ENCODE measurements at places on chromosomes 12 and 14.

DNA sequence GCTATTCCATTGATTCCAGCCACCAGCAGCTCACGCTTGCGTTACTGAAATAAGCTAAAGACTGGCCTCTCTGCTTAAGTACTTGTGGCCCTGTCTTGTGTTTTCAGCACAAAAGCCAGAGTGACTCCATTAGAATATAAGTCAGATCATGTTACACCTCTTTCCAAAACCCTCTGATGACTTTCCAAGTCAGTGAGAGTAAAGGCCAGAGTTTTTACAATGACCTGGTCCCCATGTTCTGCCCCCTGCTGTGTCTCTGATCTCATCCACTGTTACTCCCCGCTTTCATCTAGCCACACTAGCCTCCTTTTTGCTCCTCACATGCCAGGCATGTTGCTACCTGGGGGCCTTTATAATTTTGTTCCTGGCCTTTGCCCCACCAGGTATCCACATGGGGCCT lies 6.9 kb upstream of the CKAP4 start:
- DNase-seq = no peak

DNA sequence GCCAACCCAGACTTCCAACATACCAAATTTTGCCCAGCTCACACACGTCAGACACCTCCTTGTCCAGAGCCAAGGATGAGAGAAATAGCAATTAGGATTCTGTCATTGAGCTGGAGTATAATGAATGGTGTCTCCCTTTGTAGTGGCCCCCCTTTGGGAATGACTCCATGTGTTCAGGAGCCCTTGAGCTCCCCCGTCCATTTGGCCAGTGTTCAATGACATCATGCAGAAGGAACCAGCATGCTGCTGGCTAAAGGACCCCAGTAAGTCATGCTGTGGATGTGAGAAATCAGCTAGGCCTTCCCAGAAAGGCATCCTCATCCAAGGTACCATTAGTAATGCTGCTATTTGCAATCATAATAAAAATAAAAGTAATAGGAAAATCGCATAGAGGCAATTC lies 158.8 kb upstream of the SRRM4 start:
- DNase-seq = no peak

DNA sequence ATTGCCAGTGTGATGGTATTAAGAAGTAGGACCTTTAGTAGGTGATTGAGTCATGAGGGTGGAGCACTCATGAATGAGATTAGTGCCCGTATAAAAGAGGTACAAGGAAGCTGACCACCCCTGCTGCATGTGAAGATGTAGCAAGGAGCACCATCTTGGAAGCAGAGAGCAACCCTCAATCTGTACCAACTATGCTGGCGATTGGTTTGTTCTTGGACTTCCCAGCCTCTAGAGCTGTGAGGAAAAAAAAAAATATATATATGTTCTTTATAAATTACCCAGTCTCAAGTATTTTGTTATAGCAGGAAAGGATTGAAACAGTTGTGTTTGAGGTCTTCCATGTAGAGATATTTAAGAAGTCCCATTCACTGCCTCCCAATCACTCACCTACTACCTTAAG lies 16.9 kb downstream of the METTL25 start:
- no peak for DNase-seq

DNA sequence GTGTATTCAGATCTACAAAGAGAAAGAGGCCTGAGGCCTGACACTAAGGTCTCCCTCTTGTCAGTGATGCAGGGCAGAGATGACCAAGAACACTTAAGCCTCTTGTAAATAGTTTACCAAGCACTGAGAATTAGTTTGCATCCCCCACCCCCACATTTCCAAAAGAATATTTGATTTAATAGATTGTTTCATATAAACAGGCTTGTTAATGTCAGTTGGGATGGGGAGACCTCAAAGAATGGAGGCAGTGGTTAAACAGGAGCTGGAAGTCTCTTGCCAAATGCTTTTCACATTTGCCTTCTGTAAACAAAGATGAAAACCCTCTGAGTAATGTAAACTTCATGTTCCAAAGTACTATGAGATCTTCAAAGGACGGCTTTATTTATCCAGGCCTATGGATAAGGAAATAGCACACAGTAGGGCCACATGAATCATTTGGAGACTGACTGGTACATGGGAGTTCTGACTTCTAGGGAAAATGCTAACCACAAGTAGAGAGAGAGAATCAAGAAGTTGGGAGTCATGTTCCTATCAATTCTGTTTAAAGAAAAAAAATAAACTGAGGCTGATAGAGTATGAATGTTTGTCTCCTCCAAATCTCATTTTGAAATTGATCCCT lies 234.7 kb downstream of the ANO2 start:
- DNase-seq = no peak

GRCh38 chr12:110933326-110933974 lies 13.1 kb upstream of the MYL2 start:
- no peak for DNase-seq
